CD4-positive, alpha-beta memory T cell (primary cell): ENCODE measurements at places on chromosomes 7 and 10.

- no peak overlapping the region for H3K27ac ChIP-seq
- no peak for DNase-seq
- no peak overlapping the region for H3K4me3 ChIP-seq
- no peaks in the 10 kb centered on the region for H3K27me3 ChIP-seq
- no peaks in the 10 kb centered on the region for H3K4me1 ChIP-seq
Observed at GRCh38 chr7:15504351-15504750, 57.5 kb downstream of the AGMO start.

- no peaks in the 10 kb centered on the region for H3K27me3 ChIP-seq
- no peaks in the 10 kb centered on the region for H3K4me1 ChIP-seq
- H3K36me3 ChIP-seq, result no peaks in the 10 kb centered on the region
- no peak for DNase-seq
- H3K27ac ChIP-seq, result no peak overlapping the region
Observed at GRCh38 chr7:106841896-106842390, 23.1 kb upstream of the PIK3CG start.

DNA sequence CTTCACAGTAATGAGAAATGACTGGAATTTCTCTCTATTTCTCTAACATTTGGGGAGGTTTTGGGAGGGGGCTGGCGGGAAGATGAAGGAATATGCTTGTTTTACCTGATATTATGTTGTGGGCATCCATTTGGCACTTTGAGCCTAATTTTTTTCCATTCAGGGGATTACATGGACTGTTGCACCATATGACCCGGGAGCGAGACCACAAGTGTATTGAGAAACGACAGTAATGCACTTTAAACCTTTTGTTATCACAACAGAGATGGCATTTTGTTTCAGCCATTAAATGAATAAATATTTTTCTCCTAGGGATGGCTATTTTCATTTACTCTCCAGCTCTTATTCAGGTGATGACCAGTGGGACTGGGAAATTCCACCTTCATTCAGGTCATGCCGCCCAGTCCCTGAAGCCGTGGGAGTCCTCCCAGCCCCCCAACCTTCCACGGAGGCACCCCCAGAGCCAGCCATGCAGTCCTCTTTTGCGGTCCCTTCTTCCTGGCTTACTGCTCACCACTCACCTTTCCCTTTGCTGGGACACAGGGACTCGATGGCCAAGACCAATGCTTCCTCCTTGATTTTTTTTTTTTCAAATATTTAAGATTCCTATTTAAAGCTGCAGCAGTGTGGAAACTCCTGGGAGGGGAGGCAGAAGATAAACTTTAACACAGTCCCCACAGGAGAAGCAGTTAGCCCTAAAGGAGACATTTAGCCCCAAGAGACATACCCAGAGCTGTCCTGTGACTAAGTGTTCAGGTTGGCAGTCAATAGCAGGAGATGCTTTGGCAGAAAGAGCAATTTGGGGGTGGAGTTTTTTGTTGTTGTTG, 190.9 kb upstream of the YAE1 start:
- H3K36me3 ChIP-seq, result no peaks in the 10 kb centered on the region
- DNase-seq, result no peak
- no peak overlapping the region for H3K4me3 ChIP-seq
- no peaks in the 10 kb centered on the region for H3K27me3 ChIP-seq
- H3K4me1 ChIP-seq, result no peaks in the 10 kb centered on the region

DNA sequence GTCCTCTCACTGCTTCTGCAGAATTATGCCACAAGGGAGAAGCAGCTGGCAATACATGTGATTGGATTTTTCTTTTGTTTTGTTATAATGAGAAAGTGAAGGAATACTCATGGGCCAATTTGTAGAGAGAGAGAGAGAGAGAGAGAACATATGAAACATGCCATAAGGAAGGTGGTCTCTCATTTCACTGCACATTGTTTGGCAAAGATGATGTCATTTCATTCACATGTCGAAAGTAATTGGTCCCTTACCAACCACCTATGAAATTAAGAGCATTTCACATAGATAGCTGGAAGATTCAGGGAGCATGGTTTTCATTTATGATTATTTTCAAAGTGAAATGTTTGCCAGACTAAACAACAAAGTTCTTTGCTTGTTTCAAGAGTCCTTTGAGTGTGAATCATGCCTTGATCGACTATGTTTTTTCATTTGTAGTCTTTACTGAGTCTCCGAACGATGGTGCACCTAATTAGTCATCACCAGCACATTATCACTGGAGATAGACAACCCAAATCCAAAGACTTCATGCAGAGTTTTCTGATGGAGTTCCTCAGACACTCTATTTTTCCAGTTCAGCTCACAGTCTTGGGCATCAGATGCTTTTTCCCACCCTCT, 130.1 kb upstream of the ZEB1 start:
- no peaks in the 10 kb centered on the region for H3K4me1 ChIP-seq
- no peaks in the 10 kb centered on the region for H3K27me3 ChIP-seq
- H3K27ac ChIP-seq, result no peak overlapping the region
- H3K4me3 ChIP-seq, result no peak overlapping the region
- DNase-seq, result no peak
